ENCODE measurements at places on chromosomes 6 and 20.

DNA sequence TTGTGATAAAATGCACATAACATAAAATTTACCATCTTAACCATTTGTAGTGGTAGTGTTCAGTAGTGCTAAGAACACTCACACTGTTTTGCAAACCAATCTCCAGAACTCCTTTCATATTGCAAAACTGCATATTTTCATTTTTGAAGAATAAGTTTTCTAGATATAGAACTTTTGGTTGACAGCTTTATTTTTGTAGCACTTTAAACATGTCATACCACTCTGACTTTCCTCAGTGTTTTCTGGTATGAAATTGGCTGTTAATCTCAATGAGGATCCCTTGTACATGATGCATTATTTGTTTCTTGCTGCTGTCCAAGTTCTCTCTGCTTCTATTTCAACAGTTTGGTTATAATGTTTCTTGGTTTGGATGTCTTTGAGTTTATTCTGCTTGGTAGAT, 45.1 kb upstream of the MICB start:
- no peak for DNase-seq

DNA sequence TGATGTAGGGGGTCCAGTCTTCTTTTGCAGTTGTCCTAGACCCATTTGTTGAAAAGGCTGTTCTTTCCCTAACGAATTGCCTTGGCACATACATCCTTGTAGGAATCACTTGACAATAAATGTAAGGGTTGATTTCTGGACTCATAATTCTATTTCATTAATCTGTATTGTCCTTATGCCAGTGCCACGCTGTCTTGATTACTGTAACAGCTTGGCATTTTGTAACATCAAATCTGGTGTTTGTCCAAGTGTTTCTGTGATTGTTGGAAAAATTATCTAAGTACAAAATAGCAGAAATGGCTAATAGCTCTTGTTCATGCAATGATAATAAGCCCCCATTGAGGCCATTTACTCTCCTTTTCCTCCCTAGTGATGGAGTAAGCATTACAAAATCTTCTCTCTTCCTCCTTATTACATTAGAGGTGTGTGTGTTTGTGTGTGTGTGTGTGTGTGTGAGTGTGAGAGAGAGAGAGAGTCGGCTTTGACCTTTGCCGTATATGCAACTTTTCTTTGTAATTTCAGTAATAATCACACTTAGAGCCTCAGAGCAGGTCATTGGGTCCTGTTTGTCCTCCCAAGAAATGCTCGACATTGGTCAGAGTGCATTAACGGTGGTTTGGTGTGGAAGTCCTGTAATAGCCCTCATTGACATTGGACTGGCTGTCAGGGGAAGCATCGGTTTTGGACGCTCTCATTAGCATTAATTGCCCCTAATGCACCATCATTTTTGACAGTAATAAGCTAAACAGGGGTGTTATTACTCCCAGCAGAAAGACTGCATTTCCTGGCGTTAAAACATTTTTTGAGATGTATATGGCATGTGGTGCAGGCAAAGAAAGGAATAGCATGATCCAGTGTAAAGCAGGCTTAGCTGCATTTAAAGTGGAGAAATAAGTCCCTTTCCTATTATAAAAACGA, 40.7 kb upstream of the MROH8 start:
- DNase-seq, result no peak

- DNase-seq, result no peak
Observed at GRCh38 chr6:41529970-41530369, 16.2 kb upstream of the FOXP4 start.

- DNase-seq, result peak; percentile 72
Observed at GRCh38 chr20:57433657-57434389, 42.6 kb downstream of the RBM38 start.

DNA sequence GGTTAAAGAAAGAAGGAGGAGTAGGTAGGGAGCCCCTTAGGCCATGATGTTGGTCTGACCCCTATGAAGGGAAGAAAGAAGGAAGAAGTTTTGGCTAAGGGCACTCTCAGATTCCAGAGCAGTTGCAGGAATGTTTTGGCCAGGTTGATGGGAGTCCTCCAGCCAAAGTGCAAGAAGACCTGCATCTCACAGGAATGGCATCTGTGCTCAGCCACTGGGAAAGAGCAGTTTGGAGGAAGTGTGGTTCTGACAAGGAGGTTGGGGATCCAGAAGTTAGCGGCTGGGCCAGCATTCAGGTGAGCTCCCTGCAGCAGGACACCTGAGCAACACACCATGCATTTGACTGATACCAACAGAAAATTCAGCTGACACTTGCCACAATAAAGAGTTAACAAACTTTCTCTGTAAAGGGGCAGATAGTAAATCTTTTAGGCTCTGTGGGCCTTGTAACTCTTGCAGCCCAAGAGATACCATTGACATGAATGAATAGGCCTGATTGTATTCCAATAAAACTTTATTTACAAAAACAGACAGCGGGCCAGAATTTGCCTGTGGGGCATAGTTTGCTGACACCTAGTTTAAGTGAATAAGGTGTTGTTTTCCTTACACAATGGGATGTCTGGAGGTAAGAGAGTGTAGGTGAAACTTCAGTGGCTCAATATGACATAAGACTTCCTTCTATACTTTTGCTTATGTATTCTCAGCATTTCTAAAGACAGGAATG, 71.0 kb downstream of the EDN1 start:
- DNase-seq, result no peak

DNA sequence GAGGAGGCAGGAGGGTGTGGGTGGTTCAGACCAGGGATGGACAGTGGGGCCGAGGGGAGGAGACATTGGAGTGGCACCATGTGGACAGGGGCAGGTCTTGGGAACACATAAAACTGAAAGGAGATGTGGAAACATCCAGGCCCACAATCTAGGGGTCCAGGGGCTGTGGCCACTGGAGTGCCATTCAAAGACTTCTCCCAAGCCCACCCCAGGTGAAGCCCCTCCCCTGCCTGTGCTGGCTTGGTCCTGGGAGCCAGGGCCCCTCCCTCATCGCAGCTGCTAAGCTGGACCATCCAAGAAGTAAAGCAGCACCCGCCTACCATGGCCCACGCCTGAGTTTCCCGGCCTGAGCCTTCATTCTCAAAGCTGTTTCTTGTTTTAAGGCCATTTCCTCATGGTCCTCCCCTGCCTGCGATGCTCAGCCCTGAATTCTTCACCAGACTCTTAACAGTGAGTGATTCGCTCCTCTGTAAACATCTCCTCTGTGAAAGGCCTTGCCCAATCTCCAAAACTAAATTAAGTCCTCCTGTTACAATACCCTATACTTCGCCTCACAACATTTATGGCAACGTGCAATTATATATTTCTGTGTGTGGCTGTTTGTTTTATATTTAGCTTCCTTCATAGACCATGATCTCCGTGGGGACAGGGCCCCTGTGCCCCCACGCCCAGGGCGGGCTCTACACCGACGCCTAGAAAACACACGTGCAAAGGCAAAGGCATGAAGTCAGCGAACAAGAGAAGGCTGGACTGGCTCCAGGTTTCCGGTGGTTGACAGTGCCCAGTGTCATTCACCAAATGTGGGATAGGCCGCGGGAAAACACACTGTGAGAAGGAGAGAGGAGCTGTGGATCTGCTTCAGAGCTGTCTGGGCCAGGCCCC, 267.8 kb downstream of the ERMARD start:
- DNase-seq, result no peak

DNA sequence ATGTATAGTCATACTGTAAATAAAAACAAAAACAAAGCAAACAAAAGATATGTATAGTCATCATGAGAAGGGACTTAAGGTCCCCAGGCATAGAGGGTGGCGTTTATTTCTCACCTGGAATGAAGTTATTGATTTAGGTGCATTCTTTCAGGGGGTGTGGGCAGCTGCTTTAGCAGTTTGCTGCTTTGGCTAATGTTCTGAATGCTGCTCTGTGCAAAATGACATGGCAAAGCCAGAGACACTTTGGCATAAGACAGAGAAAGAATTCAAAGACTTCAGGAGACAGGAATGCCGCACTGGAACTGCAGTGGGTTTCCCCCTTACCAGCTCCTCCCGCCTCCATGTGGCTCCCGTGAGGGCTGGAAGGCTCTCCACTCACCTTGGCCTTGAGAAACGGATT, 36.4 kb upstream of the NELFCD start:
- DNase-seq, result no peak

- DNase-seq, result no peak
Observed at GRCh38 chr20:18174906-18175683, 37.4 kb downstream of the KAT14 start.

GRCh38 chr6:40999569-40999968, 39.5 kb downstream of the UNC5CL start:
- peak; percentile 95 for DNase-seq

- DNase-seq, result no peak
Observed at GRCh38 chr6:4010689-4011090, 68.2 kb downstream of the FAM217A start.

DNA sequence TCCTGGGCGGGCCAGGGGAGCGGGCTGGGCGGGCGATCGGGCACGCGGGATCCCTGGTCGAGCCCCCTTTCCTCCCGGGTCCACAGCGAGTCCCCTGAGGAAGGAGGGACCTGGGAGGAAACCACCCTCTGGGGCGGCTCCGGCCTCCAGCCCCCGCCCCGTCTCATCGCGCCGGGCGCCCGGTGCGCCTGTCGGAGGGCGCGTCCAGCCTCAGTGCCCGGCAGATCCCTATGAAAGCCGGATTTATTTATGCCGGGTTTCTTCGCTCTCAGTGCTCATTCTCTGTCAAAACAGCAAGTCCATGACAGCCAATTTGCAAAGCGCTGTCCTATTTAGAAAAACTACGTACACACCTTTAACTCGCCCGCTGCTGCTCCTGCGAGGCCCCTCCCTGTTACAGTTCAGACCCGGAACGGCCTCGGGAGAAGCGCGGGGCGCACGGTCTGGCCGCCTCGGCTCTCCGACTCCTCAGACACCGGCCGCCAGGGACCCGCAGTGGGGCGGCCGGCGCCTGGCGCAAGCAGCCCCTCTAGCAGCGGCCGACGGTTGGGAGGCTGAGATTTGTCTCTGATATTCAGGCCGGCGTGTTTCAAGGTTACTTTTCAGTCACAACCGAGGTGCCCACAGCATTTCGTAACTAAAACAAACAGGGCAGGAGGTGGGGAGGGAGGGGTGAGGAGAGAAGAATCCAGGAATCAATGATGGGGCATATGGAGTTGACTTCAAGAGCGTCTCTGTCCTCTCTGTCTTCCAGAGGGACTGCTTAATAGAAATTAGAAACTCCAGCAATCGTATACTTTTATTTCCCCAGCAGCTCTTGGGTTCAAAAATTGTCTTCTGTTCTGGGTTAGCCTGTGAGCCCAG, 782 bp upstream of the FOXA2 start:
- DNase-seq, result no peak

GRCh38 chr6:29720863-29721262, 2.4 kb upstream of the HLA-F start:
- DNase-seq, result no peak

GRCh38 chr6:16799279-16800193, 38.3 kb upstream of the ATXN1 start:
- peak; percentile 46 for DNase-seq

- no peak for DNase-seq
Observed at GRCh38 chr6:30775104-30775503, 30.8 kb upstream of the IER3 start.

- peak; percentile 98 for DNase-seq
Observed at GRCh38 chr6:30781743-30782424, 37.5 kb upstream of the IER3 start.

DNA sequence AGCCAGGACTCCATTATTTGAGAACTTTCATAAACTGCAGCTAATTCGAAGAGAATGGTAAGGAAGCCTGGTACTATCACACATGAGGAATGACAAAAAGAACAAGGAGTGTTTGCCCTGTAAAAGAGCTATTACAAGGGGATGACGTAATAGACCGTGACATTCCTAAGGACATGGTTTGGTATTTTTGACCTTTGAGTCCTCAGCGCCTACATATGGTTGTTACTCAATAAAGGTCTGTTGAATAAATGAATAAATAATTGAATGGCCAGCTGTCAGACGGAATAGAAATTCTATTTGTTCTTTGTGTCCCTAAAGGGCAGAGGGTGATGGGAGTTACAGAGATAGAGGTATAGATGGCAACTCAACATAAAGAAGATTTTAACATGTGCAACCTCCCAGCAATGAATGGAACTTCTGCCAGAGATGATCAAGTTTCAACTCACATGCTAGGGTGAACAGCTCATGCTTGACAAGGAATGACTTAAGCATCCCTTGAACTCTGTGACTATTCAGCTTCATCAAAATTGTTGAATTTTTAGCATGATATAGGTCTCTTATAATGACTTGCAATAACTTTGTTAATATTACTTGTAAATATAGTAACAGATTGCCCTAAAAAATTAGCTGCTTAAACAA, 115.4 kb downstream of the TENT5A start:
- DNase-seq, result no peak

- peak; percentile 98 for DNase-seq
Observed at GRCh38 chr6:45681860-45682511, 304.3 kb upstream of the SUPT3H start.

DNA sequence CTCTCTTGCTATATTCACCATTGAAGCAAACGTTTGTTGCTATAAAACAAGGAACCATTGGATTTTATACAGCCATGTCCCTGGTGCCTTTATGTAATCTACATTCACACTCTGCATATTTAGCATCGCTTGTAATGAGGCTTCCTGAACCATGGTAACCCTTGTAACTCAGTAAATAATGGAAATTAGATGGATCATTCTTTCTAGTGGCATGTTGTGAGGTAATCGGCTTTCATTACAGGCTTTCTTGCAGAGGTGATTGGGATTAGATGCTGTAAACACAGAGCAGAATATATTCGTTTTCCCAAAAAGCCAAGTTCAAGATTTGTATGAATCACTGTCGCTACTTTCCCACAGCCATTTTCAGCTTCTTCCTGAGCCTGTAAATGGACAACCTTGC, 36.1 kb downstream of the SMPDL3A start:
- DNase-seq, result no peak

DNA sequence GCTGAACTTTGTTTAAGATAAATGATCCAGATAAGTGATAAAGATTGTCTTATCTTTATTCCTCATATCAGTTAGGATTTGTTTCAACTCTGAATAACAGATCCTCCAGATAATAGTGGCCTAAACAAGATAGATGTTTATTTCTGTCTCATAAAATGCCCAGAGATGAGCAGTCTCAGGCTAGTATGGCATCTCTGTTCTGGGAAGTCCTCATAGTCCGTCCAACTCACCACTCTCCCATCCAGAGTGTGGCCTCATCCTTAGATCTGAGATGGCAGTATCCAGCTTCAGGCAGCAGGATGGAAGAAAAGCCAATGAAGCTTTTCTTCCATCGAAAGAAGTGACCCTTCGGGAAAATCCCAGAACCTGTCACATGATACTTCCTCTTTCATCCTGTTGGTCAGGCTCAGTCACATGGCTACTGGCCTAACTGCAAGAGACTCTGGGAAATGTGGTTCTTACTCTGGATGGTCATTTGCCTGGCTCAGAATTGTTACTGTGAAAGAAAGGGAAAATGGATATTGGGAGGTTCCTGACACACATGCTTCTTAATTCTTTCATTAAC, 29.4 kb upstream of the TAGAP start:
- peak; percentile 75 for DNase-seq

GRCh38 chr20:51535674-51536073, 6.8 kb downstream of the NFATC2 start:
- DNase-seq, result no peak

GRCh38 chr6:20693466-20694063, 159.3 kb downstream of the CDKAL1 start:
- no peak for DNase-seq

- no peak for DNase-seq
Observed at GRCh38 chr20:6953611-6954010, 186.1 kb downstream of the BMP2 start.

Measured in suppressor macrophage treated with lipopolysaccharide for 1 hour (primary cell).